Cerebellar cortex (tissue), 1 donor: ENCODE measurements at places on chromosomes 6 and 20.

DNA sequence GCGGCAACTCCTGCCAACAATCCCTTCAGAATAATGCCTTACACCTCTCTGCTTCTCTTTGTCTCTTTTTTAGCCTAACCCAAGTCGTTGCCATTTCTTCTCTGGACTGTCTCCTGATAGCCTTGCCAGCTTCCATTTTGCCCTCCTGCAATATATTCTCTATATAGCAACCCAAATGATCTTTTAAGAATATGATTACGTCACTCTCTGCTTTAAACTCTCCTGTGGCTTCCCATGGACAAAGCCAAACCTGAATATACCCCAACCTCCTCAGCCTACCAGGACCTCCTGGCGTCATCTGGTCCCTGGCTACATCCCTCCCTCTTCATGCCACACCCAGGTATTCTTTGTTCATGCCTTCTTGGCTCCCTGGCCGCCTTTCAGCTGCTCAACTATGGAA lies 126.5 kb upstream of the KCNK16 start:
- DNase-seq, result no peak

DNA sequence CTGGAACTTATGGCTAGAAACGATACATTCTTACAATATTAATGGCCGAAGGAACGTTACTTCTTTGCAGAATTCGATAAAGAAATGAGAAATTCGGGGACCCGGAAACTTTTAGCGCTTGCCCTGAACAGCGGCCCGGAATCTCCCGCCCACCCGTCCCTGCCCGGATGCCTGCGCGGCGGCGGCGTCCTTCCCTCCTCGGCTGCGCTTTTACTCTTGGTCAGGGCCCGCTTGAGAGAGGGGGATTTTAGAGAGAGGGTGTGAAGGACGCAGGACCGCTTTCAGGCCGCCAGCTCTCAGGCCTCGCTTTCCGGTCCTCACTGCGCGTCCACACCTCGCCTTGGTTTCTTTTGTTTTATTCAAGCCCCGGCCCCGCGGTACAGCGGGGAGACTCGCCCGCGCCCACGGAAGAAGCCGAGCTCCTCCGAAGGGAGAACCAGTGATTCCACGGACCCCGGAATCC lies 243.7 kb downstream of the ARID1B start:
- DNase-seq, result peak; percentile 60

GRCh38 chr6:13593720-13594119 lies 19.3 kb downstream of the SIRT5 start:
- no peak for DNase-seq

- no peak for DNase-seq
Observed at GRCh38 chr6:1091900-1092299, 220.0 kb upstream of the FOXQ1 start.

DNA sequence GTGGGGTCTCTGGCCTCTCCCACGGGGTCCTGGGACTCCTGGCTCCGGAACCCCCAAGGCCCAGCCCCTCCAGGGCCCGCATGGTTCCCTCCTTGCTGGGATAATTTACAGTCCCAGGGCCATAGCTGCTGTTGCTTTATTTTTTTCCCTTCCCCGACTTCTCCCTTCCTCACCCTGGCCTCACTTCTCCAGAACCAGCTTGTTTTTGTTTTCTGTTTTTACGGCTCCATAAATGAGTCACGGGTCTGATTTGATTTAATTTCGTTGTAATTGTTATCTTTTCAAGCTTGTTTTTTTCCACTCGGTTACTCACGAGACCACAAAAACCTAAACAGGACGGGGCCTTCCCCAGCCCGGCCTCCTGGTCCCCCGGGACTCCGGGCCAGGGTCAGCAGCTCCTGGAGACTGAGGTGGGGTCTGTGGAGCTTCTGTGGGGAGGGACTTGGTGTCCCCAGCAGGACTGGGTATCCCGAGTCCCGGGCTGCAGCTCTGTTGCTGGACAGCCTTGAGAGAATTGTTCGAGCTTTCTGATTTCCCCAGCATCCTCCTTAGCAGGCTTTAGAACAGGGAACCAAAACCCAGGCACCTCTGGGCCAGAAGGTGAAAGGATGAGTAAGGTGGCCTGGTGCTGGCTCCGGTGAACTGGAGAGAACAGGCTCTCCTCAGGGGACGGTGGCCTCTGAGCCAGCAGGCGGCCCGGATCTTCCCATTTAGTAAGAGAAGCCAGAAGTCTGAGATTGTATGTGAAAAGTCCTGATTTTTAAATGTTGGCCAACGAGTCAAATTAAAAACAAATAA lies 94.9 kb downstream of the CEBPB start:
- no peak for DNase-seq

GRCh38 chr6:82022614-82023129 lies 224.9 kb downstream of the IBTK start:
- no peak for DNase-seq

- DNase-seq, result no peak
Observed at GRCh38 chr6:49336514-49337131, 126.4 kb downstream of the MMUT start.

GRCh38 chr20:16699293-16699692 lies 30.5 kb upstream of the SNRPB2 start:
- no peak for DNase-seq

- no peak for DNase-seq
Observed at GRCh38 chr6:47743744-47744143, 38.1 kb upstream of the OPN5 start.

DNA sequence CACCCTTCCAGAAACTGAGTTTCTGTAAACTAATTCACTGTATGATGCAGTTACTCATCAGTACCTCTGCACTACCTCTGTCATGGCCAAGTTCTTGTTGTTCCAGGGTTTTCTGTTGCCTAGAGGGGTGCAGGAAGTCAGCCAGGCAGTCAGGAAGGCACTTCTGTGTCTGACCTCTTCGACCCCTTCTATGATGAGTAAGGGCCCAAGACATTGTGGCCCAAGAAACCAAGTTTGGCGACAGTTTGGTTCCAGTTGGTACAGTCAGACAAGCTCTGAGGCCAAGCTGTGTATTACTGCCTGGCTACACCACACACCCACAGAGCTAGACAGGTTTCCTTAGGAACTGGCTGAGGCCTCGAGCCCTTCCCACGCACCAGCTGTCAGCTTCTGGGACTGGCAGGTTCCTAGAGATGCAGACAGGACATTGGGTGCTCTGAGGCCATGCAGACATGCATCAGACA lies 41.2 kb downstream of the TRAF3IP2 start:
- DNase-seq, result peak; percentile 81

GRCh38 chr6:107618672-107619071 lies 128.8 kb downstream of the SOBP start:
- no peak for DNase-seq

- DNase-seq, result no peak
Observed at GRCh38 chr6:75604294-75604693, 2.6 kb downstream of the SENP6 start.

DNA sequence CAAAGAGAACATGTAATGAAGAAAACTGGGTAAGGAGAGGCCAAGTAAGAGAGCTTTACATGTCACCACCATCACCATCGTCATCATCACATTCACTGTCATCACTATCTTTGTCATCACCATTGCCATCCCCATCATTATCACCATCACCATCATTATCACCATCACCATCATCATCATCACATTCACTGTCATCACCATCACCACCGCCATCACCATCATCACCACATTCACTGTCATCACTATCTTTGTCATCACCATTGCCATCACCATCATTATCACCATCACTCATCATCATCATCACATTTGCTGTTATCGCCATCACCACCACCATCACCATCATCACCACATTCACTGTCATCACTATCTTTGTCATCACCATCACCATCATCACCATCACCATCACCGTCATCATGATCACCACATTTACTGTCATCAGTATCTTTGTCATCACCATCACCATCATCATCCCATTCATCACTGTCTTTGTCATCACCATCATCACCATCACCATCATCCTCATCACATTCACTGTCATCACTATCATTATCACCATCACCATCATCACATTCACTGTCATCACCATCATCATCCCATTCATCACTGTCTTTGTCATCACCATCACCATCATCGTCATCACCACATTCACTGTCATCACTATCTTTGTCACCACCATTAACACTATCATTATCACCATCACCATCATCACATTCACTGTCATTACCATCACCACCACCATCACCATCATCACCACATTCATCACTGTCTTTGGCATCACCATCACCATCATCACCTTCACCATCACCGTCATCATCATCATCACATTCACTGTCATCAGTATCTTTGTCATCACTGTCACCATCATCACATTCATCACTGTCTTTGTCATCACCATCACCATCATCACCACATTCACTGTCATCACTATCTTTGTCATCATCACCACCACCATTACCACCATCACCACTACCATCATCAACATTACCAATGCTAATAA lies 172.3 kb downstream of the ERMARD start:
- no peak for DNase-seq

GRCh38 chr20:40600441-40601219 lies 88.4 kb downstream of the MAFB start:
- DNase-seq, result no peak

GRCh38 chr20:3199976-3200755 lies 4.3 kb downstream of the DDRGK1 start:
- no peak for DNase-seq

GRCh38 chr6:25928562-25929324 lies 1.7 kb downstream of the SLC17A2 start:
- no peak for DNase-seq

GRCh38 chr20:9019833-9020232 lies 49.1 kb upstream of the PLCB4 start:
- DNase-seq, result no peak

- peak; percentile 91 for DNase-seq
Observed at GRCh38 chr6:27188885-27189418, 58.5 kb upstream of the PRSS16 start.

GRCh38 chr20:43187476-43188233 lies 2.1 kb downstream of the PTPRT start:
- DNase-seq, result peak; percentile 29
